ENCODE measurements at places on chromosomes 7 and 10. TPM values are rescaled to one million over a fixed set of nuclear protein-coding genes. Genes with fewer than 3 reads are reported as not detected.

GRCh38 chr10:46549171-46550075 lies 7.0 kb downstream of the GPRIN2 start:
- no peak overlapping the region for H3K27ac ChIP-seq
- peak; percentile 39 for DNase-seq
- no peaks in the 10 kb centered on the region for H3K27me3 ChIP-seq
- H3K4me1 ChIP-seq, result no peaks in the 10 kb centered on the region
- H3K4me3 ChIP-seq, result no peak overlapping the region
- H3K36me3 ChIP-seq, result no peaks in the 10 kb centered on the region

DNA sequence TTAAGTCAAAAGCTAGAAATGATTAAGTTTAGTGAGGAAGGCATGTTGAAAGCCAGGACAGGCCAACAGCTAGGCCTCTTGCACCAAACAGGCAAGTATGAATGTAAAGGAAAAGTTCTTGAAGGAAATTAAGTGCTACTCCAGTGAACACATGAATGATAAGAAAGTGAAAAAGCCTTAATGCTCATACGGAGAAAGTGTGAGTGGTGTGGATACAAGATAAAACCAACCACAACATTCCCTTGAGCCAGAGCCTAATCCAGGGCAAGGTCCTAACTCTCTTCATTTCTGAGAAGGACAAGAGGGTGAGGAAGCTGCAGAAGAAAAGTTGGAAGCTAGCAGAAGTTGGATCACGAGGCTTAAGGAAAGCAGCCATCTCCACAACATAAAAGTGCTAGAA lies 53.0 kb downstream of the DNAJC1 start:
- peaks cover 3% of the 10 kb centered on the region for H3K4me1 ChIP-seq
- no peaks in the 10 kb centered on the region for H3K36me3 ChIP-seq
- no peaks in the 10 kb centered on the region for H3K27me3 ChIP-seq
- no peak overlapping the region for H3K4me3 ChIP-seq
- no peak overlapping the region for H3K27ac ChIP-seq

GRCh38 chr10:78688230-78688900 lies 380.4 kb upstream of the ZMIZ1 start:
- H3K36me3 ChIP-seq, result no peaks in the 10 kb centered on the region
- H3K4me3 ChIP-seq, result no peak overlapping the region
- H3K4me1 ChIP-seq, result peaks cover 42% of the 10 kb centered on the region
- peak overlapping the region; percentile 17 for H3K27ac ChIP-seq
- no peak for DNase-seq
- H3K27me3 ChIP-seq, result no peaks in the 10 kb centered on the region

The OR2A12 gene
- total RNA-seq, result not detected
